Right atrium auricular region (tissue), 2 donors: ENCODE measurements at places on chromosomes 13 and 19.
A peak's percentile ranks its signal among the peaks of the same experiment; 100 is the strongest.

GRCh38 chr13:37138926-37139325 lies 33.5 kb upstream of the CSNK1A1L start:
- no peak overlapping the region for H3K4me3 ChIP-seq
- no peak for DNase-seq
- H3K27ac ChIP-seq, result no peak overlapping the region
- H3K27me3 ChIP-seq, result no peaks in the 10 kb centered on the region
- H3K36me3 ChIP-seq, result no peaks in the 10 kb centered on the region

DNA sequence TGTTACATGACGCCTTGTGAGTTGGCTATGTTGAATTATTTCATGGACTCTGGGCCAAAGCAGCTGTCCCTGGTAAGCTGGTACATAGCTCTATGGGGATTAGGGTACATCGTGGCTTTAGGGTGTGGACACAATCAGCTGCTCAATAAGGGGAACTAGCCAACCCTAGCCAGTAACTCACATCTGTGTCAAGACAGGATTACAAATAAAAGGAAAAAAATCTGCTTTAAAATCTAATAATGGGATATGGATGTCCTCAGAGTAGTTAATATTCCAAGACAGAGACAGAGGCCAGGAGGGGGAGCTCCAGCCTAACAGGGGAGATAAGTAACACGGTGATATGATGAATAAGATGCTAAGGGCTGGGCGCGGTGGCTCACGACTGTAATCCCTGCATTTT lies 21.1 kb upstream of the ZNF766 start:
- no peaks in the 10 kb centered on the region for H3K36me3 ChIP-seq
- no peaks in the 10 kb centered on the region for H3K27me3 ChIP-seq
- H3K4me1 ChIP-seq, result no peaks in the 10 kb centered on the region
- no peak overlapping the region for H3K4me3 ChIP-seq
- no peak for DNase-seq
- no peak overlapping the region for H3K27ac ChIP-seq

DNA sequence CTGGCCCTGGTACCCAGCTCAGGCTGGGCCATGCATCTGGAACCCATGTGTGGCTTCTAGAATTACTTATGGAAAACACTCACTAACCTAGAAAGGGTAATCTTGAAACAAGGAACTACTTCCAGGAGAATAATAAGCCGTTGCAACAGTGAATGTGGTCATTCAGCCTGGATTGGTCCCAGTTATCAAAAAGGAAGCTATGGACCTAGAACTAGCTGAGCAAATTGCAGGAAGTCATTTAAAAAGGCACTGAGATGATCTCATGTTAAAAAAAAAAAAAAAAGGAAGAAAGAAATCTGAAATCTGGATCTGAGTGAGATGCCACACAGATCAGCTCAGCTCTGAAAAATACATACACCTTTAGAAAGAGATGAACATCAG lies 59.6 kb downstream of the DCT start:
- H3K36me3 ChIP-seq, result no peaks in the 10 kb centered on the region
- no peak overlapping the region for H3K27ac ChIP-seq
- no peak for DNase-seq
- no peak overlapping the region for H3K4me3 ChIP-seq
- no peaks in the 10 kb centered on the region for H3K4me1 ChIP-seq

- H3K27ac ChIP-seq, result no peak overlapping the region
- no peaks in the 10 kb centered on the region for H3K27me3 ChIP-seq
- H3K36me3 ChIP-seq, result no peaks in the 10 kb centered on the region
- H3K4me1 ChIP-seq, result no peaks in the 10 kb centered on the region
- peak overlapping the region; percentile 23 for H3K4me3 ChIP-seq
- DNase-seq, result peak; percentile 72
Measured at GRCh38 chr19:46634045-46634655, 1.9 kb downstream of the GNG8 start.

GRCh38 chr13:51327961-51328360 lies 11.5 kb upstream of the SERPINE3 start:
- no peaks in the 10 kb centered on the region for H3K27me3 ChIP-seq
- no peak overlapping the region for H3K27ac ChIP-seq
- H3K4me3 ChIP-seq, result no peak overlapping the region
- no peaks in the 10 kb centered on the region for H3K4me1 ChIP-seq
- DNase-seq, result no peak
- no peaks in the 10 kb centered on the region for H3K36me3 ChIP-seq

DNA sequence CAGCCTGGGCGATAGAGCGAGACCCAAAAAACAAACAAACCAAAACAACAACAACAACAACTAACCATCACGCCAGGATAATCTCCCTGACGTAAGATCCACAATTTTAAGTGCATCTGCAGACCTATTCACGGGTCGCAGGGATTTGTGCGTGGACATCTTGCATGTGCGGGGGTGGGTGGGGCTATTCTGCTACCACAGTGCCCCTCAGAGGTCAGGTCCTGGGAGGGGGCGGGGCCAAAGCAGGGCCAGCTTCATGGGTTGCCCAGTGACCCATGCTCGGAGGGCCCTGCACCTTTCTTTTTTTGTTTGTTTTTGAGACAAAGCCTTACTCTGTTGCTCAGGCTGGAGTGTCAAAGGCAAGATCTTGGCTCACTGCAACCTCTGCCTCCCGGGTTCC lies 2.6 kb upstream of the CDC42EP5 start:
- no peak overlapping the region for H3K27ac ChIP-seq
- no peak for DNase-seq
- H3K27me3 ChIP-seq, result no peaks in the 10 kb centered on the region
- H3K36me3 ChIP-seq, result no peaks in the 10 kb centered on the region

- H3K27me3 ChIP-seq, result no peaks in the 10 kb centered on the region
- peak within 1 kb of the TSS; percentile 89 for H3K4me3 ChIP-seq
- H3K4me1 ChIP-seq, result no peaks in the 10 kb centered on the region
- H3K27ac ChIP-seq, result peak within 1 kb of the TSS; percentile 52
Measured at GRCh38 chr19:17718947-17719711, at the start of gene MAP1S. Gene MAP1S (plus strand): TSS chr19:17719480. CDS start chr19:17719503, 23 bp downstream.

- H3K27ac ChIP-seq, result no peak overlapping the region
- no peaks in the 10 kb centered on the region for H3K36me3 ChIP-seq
- no peaks in the 10 kb centered on the region for H3K27me3 ChIP-seq
Measured at GRCh38 chr13:79966493-79966895, 374.4 kb downstream of the SPRY2 start.

DNA sequence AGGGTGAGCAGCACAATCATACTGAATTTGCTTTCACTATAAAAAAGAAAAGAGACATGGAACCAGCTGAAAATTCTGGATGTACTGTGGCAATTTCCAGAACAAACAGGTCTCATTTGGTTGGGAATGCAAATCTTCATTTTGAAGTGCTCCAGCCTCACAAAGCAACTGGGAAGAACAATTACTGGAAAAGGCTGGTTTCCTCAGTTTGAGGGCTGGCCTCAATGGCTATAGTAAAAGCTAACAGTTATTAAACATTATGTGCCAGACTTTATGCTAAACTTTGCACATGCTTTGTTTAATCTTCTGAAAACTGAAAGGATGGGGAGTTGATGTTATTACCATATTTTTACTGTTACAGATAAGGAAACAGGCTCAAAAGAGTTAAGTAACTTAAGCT lies 3.0 kb downstream of the OBI1 start:
- peaks cover 23% of the 10 kb centered on the region for H3K4me1 ChIP-seq
- no peak overlapping the region for H3K27ac ChIP-seq
- no peak overlapping the region for H3K4me3 ChIP-seq
- no peaks in the 10 kb centered on the region for H3K36me3 ChIP-seq
- H3K27me3 ChIP-seq, result no peaks in the 10 kb centered on the region
- DNase-seq, result no peak

GRCh38 chr13:76848596-76848995 lies 37.6 kb downstream of the KCTD12 start:
- H3K4me1 ChIP-seq, result no peaks in the 10 kb centered on the region
- no peaks in the 10 kb centered on the region for H3K27me3 ChIP-seq
- no peak for DNase-seq
- no peaks in the 10 kb centered on the region for H3K36me3 ChIP-seq
- H3K27ac ChIP-seq, result no peak overlapping the region

DNA sequence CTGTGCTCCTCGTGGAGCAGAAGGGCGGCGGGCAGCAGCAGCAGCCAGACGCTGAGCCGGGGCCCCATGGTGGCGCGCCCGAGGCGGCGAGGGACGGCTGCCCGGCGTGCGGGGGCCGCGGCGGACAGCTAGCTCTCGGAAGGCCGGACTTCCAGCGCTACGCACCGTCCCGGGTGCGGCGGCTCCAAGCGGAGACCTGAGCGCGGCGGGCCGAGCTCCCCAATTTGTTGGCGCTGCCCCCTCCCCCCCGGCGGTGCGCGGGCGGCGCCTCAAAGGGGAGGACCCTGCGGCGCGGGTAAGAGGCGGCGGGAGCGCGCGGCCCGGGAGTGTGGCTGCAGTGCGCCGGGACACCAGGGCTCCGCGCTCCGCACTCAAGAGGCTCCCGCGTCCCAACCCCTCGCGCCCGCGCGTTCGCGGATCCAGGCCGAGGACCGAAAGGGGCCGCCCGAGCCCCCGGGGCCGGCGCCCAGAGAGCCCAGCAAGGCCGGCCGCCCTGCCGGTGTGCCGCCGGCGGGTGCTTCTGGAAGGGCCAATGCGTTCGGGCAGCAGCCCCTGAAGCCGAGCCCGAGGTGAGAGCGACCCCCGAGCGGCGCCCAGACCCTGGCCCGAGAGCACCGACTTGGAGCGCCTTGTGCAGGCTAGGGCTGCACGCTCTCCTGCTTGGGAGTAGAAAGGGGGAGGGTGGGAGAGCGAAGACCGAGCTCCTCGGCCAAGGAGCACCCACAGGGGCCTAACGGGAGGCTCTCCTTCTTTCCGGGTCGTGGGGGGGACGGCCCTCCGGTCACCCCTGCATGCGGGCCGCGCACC lies at the start of the genes COL4A1 and COL4A2:
Gene COL4A1, minus strand, starts transcription at position 198 of the 807 bp plus-strand sequence. Its CDS starts 130 bp downstream, at position 68.
Gene COL4A2, plus strand, starts transcription at position 325 of the 807 bp plus-strand sequence. CDS start 620 bp downstream, outside the sequence.
- peaks cover 9% of the 10 kb centered on the region for H3K36me3 ChIP-seq
- no peaks in the 10 kb centered on the region for H3K27me3 ChIP-seq
- peak; percentile 76 for DNase-seq
- no peaks in the 10 kb centered on the region for H3K4me1 ChIP-seq
- H3K4me3 ChIP-seq, result peak within 1 kb of the TSS; percentile 90
- H3K27ac ChIP-seq, result peak within 1 kb of the TSS; percentile 99

GRCh38 chr13:33280923-33281322 lies 4.6 kb downstream of the STARD13 start:
- no peaks in the 10 kb centered on the region for H3K36me3 ChIP-seq
- DNase-seq, result no peak
- peak overlapping the region; percentile 18 for H3K27ac ChIP-seq

DNA sequence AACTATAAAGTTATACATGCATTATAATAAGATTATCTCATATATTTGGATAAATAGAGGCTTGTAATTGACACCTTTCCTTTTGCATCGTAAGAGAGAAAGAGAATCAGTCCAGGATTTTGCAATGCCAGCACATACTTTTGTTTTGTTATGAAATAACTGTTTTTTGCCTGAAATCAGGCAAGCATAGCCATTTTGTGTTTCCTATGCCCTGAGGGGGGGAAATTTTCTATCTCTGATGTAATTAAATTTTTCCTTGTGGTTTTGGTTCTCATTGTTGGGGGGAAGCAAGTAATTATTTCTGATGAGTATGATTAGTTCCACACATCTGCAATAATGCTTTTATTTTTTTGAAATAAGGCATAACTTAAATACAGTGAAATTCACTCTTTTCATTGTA lies 229.4 kb downstream of the NDFIP2 start:
- no peaks in the 10 kb centered on the region for H3K36me3 ChIP-seq
- H3K27me3 ChIP-seq, result no peaks in the 10 kb centered on the region
- H3K4me3 ChIP-seq, result no peak overlapping the region
- DNase-seq, result no peak
